Esophagus squamous epithelium (tissue), 5 donors: ENCODE measurements at places on chromosomes 11 and 22. TPM values are rescaled to one million over a fixed set of nuclear protein-coding genes. Genes with fewer than 3 reads are reported as not detected.

DNA sequence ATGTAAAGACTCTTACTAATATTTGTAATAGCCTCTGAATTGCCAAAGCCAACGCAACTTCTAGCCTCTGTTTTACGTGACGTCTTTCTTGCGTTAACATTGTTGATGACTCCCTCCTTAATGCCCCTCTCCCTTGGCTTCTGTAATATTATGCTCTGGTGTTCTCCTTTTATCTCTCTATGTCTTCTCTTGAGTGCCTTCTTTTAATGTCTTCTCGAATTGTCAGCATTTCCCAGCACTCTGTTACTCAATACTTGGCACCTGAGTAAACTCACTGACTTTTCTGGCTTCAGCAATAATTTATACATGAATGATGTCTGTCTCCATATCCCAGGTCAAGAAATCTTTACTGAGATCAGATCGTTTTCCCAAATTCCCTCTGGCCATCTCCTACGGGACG lies 68.5 kb upstream of the DDI1 start:
- no peak for DNase-seq

The CCS gene
- total RNA-seq = 23.7 TPM

The ASCL2 gene
- total RNA-seq = 5.1 TPM

The CASP12 gene
- not detected for total RNA-seq
